ENCODE measurements at places on chromosomes 16 and 17.

DNA sequence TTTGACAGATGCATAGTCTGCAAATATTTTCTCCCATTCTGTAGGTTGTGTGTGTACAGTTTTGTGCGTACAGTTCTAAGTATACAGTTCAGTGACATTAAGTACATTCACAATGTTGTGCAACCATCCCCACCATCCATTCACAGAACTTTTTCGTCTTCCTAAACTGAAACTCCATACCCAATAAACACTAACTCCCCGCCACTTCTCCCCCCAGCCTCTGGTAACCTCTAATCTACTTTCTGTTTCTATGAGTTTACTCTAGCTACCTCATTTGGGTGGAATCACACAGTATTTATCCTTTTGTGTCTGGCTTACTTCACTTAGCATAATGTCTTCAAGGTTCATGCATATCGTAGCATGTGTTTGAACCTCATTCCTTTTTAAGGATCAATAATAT is 14.3 kb downstream of the PIK3R5 start:
- DNase-seq, result peak; percentile 80

- no peak for DNase-seq
Observed at GRCh38 chr17:57309479-57309878, 53.2 kb downstream of the MSI2 start.

GRCh38 chr16:57564571-57565270 is 22.3 kb downstream of the ADGRG5 start:
- no peak for DNase-seq

DNA sequence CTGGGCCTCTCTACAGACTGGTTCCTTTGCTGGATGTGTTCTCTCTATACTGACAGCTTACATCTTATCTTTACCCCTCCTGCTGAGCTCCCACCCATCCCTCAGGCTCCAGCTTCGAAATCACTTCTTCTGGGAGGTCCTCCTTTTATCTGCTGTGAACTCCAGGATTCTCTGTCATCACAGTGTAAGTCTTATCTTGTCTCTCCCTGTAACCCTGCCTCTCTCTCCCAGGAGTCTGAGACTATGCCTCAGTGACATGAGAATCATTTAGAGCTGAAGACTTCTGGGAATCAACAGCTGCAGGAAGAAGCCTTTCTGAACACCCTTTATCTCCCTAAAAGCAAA is 148.1 kb upstream of the HS3ST3A1 start:
- no peak for DNase-seq

GRCh38 chr17:78438694-78439325 is 60.4 kb downstream of the PGS1 start:
- no peak for DNase-seq

Data from suppressor macrophage treated with lipopolysaccharide for 4 hours (primary cell).